ENCODE measurements at places on chromosomes 6 and 20.

- DNase-seq, result no peak
These were observed 496.2 kb upstream of the SULF2 start for GRCh38 chr20:48281501-48281900.

DNA sequence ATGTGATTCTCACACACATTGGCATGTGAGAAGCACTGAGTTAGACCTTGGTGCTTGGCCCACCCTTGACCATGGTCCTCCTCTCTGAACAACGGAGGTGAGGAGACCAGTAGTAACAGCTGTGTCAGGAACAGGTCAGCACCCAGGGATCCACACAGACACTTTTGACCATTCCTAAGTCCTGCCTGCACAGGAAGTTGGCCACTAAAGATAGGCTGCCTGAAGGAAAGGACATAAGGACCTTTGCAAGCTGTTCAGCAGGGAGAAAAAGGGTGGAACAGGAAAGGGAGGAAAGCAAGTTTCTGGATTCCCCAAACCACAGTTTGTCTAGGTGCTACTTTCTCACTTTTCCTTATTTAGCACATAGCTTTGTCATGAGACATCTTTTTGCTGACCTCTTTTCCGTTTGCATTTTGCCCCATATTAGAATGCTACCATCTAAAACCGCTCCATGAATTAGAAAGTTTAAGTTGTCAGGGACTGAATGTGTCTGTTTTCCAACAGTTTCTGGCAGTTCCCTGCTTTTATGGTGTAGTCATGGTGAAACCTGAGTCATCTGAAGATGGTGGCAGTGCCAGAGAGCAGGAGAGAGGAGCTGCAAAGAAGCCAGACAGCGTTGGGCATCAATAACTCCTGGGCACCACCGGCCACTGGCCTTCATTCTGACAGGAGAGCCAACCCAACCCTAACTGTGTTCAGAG, 1.1 kb upstream of the CD109 start:
- no peak for DNase-seq

GRCh38 chr6:157790548-157791160, 32.4 kb upstream of the SNX9 start:
- no peak for DNase-seq

DNA sequence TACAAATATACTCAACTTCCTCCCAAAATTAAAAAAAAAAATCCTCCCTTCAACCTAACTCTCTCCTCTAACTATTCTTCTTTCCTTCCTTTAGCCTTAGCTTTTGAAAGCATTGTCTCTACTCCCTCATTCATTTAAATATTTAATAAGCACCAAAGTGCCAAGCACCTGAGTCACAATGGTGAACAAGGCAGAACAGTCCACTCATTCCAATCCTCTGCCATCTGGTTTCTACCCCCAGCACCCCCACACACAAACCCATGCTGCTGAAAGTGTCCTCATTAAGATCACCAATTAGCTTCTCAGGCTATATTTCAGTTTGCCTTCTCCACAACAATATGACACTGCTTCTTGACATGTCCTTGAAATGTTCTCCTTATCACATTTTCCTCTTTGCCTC, 76.3 kb downstream of the DTNBP1 start:
- no peak for DNase-seq

- no peak for DNase-seq
These were observed 378.4 kb downstream of the ARHGAP18 start for GRCh38 chr6:129331450-129332138.

- no peak for DNase-seq
These were observed 59.7 kb downstream of the PFDN4 start for GRCh38 chr20:54267483-54268003.

GRCh38 chr20:47973519-47974233, 188.4 kb upstream of the SULF2 start:
- no peak for DNase-seq

- no peak for DNase-seq
These were observed 17.3 kb downstream of the FKBP1A start for GRCh38 chr20:1375515-1375914.

- no peak for DNase-seq
These were observed 144.6 kb downstream of the LRFN2 start for GRCh38 chr6:40442591-40442990.

DNA sequence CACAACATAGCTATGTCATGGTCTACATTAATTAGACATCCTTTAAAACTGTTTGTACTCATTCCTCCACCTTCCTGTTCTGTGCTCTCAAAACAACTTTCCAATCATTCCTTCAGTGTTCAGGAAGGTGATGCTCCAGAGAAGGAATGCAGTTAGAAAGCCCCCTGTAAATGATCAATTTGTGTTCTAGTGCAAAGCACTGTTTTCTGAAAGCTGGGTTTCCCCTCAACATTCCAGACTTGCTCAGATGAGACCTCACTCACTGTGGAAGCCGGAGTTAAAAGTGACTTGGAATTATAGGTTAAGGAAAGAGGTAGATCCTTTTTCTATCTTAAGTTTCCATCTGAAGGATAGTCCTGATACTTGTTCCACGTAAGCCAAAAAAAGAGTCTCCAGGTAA, 95.9 kb downstream of the BMP2 start:
- DNase-seq, result no peak

DNA sequence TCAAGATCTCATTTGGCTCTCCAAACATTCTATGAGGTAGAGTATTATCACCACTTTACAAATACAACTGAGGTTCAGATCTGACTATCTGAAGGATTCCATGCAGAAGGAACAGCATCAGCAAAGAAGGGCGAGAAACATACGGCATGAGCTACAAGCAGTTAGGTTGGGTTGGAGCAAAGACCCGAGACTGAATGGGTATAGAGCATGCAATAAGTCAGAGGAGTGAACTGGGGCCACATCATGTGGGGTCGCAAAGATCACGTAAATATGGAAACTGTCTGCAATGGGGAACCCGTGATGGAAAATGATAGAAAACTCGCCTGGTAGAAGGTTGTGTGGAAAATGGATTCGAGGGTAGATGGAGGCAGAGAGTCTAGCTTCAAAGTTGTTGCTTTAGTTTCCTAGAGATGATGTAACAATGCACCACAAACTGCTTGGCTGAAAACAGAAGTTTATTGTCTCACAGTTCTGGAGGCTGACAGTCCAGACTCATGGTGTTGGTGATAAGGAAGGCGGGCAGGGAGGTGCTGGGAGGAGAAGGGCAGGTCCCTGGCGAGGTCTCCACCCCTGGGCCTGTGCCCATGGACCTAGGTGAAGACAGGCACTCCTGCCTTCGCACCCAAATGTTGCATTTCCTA, 44.3 kb upstream of the BCLAF1 start:
- no peak for DNase-seq

GRCh38 chr6:71123051-71123450, 165.6 kb upstream of the OGFRL1 start:
- no peak for DNase-seq

GRCh38 chr20:12241065-12241464, 323.4 kb downstream of the BTBD3 start:
- DNase-seq, result no peak

DNA sequence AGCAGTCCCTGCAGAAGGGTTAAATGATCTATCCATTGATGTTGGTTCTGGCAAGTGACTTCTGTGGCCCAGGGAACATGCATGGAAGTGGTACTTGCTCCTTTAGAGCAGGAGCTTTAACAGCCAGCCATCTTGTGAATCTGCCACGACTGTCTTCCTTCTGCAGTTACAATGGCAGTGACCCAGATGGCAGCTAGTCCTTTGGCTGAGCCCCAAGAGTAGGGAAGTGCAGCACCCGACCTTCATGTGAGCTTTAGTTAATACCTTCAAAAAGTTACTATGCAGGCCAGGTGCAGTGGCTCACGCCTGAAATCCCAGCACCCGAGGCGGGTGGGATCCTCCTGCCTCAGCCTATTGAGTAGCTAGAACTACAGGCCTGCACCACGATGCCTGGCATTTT, 66.4 kb downstream of the POPDC3 start:
- DNase-seq, result no peak

- no peak for DNase-seq
These were observed 83.0 kb downstream of the PHF20 start for GRCh38 chr20:35854713-35855348.

- DNase-seq, result no peak
These were observed 80.4 kb downstream of the RWDD2A start for GRCh38 chr6:83273596-83273995.

DNA sequence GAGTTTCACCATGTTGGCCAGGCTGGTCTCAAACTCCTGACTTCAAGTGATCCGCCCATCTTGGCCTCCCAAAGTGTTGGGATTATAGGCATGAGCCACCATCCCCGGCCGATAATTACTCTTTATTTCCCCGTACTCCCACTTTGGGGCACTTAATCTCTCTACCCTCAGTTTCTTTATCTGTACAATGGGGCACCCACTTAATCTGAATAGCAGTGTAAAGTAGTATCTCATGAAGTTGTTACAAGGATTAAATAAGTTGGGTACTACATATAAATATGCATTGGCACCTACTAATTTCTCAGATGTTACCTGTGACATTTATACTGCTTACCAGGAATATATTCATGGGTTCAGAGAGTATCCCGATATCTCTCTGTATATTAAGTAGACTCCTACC, 15.2 kb downstream of the GINM1 start:
- DNase-seq, result no peak

- no peak for DNase-seq
These were observed 71.8 kb upstream of the DSP start for GRCh38 chr6:7469696-7470095.

Measured in GM13977 (cell line).